ENCODE measurements at places on chromosomes 6 and 20.
A peak's percentile ranks its signal among the peaks of the same experiment; 100 is the strongest.

DNA sequence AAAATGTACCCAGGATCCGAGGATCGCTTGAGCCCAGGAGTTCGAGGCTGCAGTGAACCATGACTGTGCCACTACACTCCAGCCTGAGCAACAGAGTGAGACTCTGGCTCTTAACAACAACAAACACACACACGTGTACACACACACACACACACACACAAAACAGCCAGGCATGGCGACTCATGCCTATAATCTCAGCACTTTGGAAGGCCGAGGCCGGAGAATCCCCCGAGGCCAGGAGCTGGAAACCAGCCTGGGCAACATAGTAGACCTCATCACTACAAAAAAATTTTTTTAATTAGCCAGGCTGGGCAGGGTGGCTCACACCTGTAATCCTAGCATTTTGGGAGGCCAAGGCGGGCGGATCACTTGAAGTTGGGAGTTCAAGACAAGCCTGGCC, 23.3 kb upstream of the ARFGEF2 start:
- no peak for DNase-seq

- peak; percentile 15 for DNase-seq
These were observed at the start of gene PRICKLE4 for GRCh38 chr6:41780551-41781365. PRICKLE4 (plus strand) TSS chr6:41780782; CDS start chr6:41783474, 2,692 bp downstream.

GRCh38 chr6:29702519-29703103, 20.6 kb upstream of the HLA-F start:
- peak; percentile 28 for DNase-seq

GRCh38 chr6:1424306-1424927, 35.0 kb downstream of the FOXF2 start:
- DNase-seq: peak; percentile 39

GRCh38 chr20:5592823-5593739, 157.1 kb upstream of the SHLD1 start:
- DNase-seq: no peak

GRCh38 chr6:15421945-15422733, 176.3 kb downstream of the JARID2 start:
- DNase-seq: no peak

DNA sequence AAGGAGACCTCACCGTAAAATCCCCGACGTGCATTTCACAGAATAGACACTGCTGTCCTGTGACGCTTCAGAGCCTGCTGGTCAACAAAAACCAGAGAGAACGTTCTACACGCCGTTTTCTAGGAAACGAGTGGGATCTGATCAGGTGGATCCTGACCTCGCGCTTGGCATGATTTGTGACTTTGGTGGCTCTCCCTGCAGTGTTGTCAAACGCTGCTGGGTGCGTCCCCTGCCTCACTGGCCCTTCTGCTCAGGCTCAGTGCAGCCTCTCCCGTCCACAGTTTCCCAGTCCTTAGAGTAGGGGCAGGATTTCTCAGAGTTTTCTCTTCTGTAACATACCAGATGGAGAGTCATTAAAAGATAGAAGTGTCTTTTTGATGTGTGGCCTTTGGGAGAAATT, 27.6 kb upstream of the IRF4 start:
- no peak for DNase-seq

DNA sequence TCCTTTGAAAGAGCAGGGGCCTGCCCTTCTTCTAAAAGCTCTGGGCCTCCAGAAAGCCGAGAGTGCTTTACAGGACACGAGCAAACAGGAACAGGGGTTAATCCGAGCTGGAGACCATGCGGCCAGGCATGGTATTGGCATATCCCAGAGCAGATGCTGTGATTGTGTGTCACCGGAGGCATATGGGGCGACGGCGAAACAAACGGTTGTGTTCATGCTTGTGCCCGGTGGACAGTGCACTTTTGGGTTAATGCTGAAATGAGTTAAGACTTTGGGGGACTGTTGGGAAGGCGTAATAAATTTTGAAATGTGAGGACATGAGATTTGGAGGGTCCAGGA, 1088.7 kb upstream of the DEFB115 start:
- no peak for DNase-seq

Measured in suppressor macrophage (primary cell).